ENCODE measurements at places on chromosomes 6 and 20.

DNA sequence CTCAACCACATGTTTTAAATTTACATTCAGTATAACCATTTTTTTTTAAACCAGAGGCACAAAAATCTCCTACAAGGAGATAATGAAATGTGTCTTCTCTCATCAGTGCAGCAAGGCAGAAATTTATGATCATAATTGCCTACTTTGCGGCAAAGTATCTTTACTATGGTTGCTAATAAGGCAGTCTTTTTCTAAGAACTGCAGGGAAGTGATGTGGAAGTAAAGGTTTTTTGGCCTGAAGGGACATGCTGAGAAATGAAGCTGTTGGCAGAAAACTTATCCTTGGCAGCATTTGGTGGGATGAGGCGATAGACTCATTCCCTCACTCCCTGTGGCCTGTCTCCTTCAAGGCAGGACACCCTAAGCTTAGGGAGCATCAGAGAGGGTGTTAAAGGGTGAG, 48.7 kb downstream of the SCGN start:
- DNase-seq = peak; percentile 22

DNA sequence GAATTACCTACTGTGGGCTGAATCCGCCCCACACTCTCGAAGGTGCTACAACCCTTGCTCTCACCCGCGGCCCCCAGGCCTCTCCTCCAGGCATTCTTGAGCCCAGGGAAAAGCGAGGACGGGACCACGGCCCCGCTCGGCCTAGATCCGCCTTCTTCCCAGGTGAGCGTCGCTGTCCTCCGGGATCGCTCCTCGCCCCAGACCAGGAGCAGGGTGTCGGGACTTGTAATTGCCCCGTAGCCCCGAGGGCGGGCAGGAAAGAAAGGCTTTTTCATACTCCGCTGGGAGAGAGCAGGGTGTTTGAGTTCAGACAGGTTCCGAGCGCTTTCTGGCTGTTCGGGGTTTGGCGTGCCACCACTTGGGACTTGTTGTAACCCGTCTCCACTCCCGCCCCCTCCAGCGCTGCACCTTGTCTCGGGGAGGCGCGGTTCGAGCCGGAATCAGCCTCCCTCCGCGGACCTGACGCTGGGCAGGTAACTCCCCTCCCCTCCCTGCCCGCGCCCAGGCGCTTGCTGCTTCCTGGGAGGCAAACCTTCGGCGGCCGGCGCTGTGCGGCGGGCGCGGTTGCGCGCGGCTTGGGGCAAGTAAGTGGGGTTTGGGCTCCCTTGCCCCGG, at the start of gene FAM83B:
FAM83B (plus strand) TSS at position 529 of the 614 bp plus-strand sequence. CDS start 23,476 bp downstream, outside the sequence.
- DNase-seq = no peak

- peak; percentile 30 for DNase-seq
Observed at GRCh38 chr6:146598772-146599405, at the start of gene ADGB. TSS of gene ADGB (plus strand) at chr6:146598972. CDS start at chr6:146599041, 69 bp downstream.

GRCh38 chr6:33761922-33762629, 15.4 kb upstream of the IP6K3 start:
- DNase-seq = peak; percentile 69

DNA sequence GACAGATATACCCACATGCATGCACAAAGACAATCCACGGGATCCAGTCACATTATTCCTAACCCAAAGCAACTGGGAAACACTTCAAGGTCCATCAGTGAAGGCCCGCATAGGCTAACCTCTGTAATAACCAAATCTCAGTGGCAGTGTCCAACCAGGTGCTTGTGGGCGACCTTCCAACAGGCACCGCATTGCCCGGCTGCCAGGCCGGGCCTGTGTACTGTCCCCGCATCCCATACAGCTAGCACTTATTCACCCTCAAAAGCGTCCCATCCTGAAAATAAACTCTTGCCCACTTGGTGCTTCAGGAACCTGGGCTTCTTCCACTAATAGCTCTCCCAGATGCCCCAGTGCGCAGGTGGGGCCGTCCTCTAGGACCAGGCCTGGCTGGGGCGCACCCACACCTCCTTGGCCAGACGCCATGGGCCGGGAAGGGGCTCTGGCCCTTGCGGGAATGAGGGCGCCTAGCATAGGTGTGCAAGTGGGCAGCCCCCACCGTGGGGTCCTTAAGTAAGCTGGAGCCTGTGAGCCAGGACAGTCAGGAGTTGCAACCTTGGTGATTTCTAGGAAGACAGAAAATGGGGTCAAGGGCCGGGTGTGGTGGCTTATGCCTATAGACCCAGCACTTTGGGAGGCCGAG, 1.1 kb upstream of the ENTPD6 start:
- no peak for DNase-seq

- DNase-seq = no peak
Observed at GRCh38 chr20:57384953-57385761, 6.0 kb upstream of the RBM38 start.

DNA sequence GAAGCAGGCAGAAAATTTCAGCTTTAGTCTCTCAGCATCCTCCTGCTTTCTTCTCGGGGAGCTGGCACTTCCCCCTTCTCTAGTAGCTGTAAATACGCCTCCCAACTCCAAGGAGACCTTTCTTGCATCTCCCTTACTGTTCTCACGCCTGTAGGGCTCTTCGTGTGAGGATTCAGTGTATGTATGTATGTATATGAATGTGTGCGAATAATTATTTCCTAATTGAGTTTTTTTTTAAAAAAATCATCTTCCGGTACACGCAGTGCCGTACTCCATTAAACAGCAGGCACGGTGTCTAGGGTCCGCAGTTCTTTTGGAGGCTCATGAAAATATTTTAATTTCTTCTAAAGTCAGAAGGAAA, 85.4 kb downstream of the HFE start:
- peak; percentile 73 for DNase-seq

GRCh38 chr6:69155467-69155866, 520.4 kb downstream of the ADGRB3 start:
- no peak for DNase-seq

- no peak for DNase-seq
Observed at GRCh38 chr6:38375341-38375740, 264.4 kb downstream of the BTBD9 start.

DNA sequence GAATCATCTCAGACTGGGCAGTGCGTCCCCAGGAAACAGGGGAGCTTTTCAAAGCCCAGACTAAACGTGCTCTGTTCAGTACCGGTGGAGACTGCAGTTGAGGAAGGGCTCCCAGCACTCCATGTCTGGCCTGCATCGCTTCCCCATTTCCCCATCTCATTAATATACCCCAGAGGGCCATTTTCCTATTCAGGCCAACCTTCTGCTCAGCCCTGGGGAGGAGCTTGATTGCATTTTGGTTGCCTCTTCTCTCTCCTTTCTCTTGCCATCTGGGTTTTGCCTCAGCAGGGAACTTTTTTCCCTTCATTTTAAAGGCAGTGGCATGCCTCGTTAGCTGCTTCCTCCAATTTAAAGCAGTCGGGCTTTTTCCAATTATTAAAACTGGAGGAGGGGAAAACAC, 394.3 kb upstream of the SOX4 start:
- no peak for DNase-seq

- DNase-seq = no peak
Observed at GRCh38 chr6:82419132-82419581, 55.5 kb downstream of the TPBG start.

- no peak for DNase-seq
Observed at GRCh38 chr6:39357998-39358686, 35.6 kb upstream of the KCNK16 start.

DNA sequence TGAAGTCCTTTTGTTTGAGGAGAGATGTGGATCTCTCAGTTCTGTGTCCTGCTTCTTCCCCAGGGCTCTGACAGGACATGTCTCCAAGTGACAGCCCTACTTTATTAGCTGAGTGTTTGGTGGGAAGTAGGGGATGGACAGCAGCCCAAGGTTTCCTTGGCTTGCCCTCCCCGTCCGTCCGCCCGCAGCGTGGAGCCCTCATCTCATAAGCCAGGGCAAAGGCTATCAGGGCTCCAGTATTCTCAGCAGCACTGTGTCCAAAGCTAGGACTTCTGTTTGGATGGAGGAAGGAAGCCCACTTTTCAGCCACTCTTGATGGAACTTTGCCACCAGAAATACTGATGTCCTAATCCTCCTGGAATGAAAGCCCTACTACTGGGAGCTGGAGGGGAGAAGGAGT, 13.6 kb downstream of the CDC5L start:
- no peak for DNase-seq

DNA sequence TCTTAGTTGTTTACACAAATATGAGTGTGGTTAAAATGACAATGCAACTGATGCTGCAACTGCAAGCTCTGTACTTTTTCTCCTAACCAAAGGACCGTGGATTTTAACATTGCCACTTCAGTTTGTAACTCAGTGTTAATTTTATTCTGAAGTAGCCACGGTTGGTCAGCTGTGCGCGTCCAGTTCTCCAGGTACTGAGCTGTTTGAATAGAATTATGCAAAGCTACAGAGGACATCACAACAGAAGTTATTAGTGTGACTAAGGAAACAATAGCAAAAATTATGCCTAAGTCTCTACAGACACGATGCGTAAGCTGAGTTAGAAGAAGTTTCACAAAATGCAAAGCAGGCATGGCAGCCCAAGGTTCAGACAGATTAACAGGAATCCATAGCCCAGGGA, 4.4 kb upstream of the ABHD12 start:
- DNase-seq = no peak

- peak; percentile 18 for DNase-seq
Observed at GRCh38 chr6:19895866-19896692, 58.9 kb downstream of the ID4 start.

Measured in pons (tissue), 1 donor.